NCI-H526 (cell line): ENCODE measurements at places on chromosomes 5 and 9.
A peak's percentile ranks its signal among the peaks of the same experiment; 100 is the strongest.

- DNase-seq: no peak
These were observed 123.9 kb downstream of the UNC13B start for GRCh38 chr9:35285731-35286130.

DNA sequence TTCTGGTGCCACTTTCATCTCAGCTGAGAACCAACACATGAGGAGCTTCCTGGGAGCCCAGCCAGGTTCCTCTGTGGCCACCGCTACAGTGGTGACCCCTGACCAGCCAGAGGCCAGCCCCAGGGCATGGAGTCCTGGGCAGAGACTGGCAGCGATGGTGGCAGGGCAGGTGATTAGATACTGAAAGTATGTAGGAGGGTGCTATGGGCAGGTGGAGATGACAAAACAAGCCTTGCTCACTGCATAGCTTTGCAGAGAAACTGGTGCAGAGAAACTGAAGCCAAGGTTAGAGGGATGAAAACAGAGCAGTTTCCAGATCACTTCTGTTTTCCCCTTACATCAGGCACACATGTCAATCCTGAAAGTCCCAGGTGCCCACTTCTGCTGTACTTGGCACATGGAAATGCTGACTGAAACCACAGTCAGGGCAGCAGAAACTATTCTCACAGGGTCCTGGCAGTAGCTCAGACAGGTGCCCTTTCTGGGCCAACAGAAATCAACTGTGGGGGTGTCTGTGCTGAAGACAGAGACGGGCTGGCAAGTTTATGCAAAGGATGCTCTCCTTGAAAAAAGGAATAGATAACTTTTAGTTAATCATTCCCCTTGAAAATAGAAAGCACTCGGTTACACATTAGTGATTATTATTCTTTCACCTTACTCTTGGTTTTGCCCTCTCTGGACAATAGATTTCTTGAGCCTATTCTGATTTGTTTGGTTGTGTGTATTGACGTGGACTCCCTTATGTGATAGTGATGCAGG, 90.3 kb downstream of the ANKRD55 start:
- DNase-seq: no peak

GRCh38 chr5:61598126-61598525, 266.1 kb downstream of the ZSWIM6 start:
- DNase-seq: no peak

GRCh38 chr5:126054577-126055347, 368.4 kb upstream of the GRAMD2B start:
- DNase-seq: peak; percentile 69

DNA sequence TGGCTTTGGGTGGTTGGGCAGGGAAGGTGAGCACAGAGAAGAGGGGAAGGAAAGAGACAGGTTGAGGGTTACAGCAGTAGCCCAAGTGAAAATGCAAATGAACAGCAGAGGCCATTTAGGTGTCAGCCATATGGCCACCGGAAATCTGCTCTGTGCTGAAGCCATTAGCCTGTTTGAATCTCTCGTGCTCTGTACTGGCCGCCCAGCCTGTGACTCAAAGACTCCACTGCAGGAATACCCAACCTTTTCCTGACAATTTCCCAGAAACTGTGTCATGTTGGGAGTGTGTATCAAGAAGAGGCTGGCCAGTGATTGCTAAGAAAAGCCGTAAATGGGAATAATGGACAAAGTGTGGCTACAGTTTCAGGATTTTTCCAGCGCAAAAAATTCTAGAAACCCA, 35.9 kb upstream of the RAI14 start:
- no peak for DNase-seq

- DNase-seq: no peak
These were observed 356.5 kb upstream of the TUSC1 start for GRCh38 chr9:26034786-26035185.

GRCh38 chr5:178080618-178081410, 32.5 kb upstream of the N4BP3 start:
- no peak for DNase-seq

GRCh38 chr9:116075191-116075590, 78.4 kb upstream of the PAPPA start:
- DNase-seq: no peak

DNA sequence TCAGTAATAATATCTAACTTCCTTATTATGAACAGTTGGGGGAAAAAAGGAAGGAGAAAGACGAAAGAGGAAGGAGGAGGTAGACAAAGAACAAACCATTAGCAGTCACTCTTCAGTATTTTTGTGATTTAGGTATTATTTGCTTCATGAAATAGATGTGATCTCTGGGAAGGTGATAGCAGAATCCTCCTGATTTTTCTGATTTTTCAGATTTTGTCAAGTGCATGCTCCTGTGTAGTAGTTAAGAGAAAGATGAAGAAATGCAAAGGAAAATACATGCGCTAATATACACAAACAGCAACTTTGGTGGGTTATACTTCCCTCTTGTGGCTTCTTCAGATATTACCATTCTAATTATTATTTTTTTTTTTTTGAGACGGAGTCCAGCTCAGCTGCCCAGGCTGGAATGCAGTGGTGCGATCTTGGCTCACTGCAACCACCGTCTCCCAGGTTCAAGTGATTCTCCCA, 31.6 kb downstream of the LMNB1 start:
- no peak for DNase-seq

DNA sequence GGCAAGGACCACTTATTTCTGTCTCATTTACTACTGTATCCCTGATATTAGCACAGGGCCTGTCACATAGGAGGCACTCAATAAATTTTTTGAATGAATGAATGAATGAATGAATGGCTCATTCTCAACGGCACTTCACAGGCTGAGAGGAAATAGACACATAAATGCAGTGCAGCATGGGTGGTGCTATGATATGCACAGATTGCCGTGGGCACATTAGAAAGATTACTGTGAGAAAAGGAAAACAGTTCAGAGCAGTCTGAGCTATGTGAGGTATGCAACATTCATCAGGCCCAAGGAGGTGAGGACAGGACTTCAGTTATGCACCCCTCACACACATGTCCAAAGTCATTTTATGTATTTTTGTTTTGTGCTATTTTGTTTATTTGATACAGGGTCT, 6.4 kb upstream of the NOL6 start:
- DNase-seq: no peak

DNA sequence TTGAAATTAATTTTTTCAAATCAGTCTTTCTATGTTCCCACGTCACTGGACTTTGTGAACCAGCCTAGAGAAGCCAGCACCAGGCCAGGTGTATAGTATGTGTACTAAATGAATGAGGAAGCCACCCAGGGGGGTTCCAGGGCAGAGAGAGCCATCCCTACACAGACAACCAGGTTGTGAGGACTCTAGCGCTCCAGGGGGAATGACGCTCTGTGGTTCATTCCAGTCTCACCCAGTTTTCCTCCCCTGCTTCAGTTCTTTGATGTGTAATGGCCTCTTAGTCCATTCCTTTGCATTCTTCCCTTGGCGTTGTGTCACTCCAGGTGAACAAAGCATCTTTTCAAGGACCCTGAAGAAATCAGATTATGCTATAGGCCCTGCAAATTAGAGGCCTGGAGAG, 330.6 kb downstream of the NSG2 start:
- no peak for DNase-seq

DNA sequence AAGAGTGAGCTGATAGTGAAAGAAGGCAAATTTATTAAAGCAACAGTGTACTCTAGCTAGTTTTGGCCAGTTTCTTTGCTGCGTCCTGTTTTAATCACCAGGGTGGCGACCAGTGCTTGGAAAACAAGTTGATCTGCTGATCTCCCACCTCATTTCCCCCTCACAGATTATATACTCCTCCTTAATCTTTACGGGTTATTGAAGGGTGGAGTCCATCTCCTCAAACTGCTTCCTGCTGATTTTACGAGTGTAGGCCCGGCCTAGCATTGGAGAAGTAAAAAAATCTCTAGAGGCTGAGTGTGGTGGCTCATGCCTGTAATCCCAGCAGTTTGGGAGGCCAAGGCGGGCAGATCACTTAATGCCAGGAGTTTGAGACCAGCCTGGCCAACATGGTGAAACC, 14.0 kb upstream of the CFAP95 start:
- DNase-seq: no peak

DNA sequence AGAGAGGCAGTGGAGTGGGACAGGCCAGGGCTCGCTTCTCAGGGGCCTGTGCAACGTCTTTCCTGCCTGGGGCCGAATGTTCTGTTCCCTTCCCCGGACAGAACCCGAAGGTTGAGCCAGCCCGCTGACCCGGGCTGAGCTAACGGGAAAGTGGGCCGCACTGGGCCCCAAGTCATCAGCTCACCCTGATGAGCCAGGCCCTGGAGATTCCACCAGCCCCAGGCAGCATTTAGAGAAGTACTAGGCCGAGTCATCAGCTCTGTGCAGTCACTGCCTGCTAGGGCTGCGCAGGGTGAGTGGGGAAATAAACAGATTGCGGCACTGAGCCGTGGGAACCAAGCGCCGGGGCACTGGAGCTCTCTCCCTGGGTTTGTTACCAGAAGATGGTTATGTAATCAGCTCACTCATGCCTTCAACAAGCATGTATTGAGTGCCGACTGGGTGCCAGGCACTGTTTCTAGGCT, 29.1 kb upstream of the DUSP1 start:
- no peak for DNase-seq

GRCh38 chr5:406041-406440, 36.9 kb upstream of the EXOC3 start:
- DNase-seq: no peak

GRCh38 chr9:127290561-127291065, 26.0 kb downstream of the GARNL3 start:
- no peak for DNase-seq

GRCh38 chr9:86491468-86492266, 137.5 kb upstream of the TUT7 start:
- DNase-seq: no peak

GRCh38 chr9:5466005-5466404, 15.7 kb downstream of the CD274 start:
- no peak for DNase-seq

GRCh38 chr5:141872496-141873356, 5.5 kb downstream of the PCDH1 start:
- no peak for DNase-seq

DNA sequence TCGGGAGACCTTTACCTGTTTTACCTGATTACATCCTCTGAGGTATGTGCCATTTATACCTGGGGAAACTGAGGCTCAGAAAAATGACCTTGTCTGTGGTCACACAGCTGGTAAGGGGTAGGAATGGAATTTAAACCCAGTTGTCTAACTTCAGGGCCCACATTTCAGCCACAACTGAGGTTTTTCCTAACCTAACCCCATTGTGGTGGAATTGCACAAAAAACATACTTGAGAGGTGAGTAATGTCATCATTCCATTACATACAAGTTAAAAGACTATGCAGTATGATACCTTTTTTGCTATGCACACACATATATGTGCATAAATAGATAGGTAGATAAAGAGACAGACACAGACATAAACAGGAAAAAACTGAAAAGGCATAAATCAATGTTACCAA, 14.1 kb downstream of the FGF1 start:
- DNase-seq: no peak

- DNase-seq: no peak
These were observed 6.1 kb upstream of the CRB2 start for GRCh38 chr9:123349691-123350480.

GRCh38 chr5:658103-658502, 35.0 kb downstream of the TPPP start:
- DNase-seq: no peak
